ENCODE measurements at places on chromosomes 2 and 18.

DNA sequence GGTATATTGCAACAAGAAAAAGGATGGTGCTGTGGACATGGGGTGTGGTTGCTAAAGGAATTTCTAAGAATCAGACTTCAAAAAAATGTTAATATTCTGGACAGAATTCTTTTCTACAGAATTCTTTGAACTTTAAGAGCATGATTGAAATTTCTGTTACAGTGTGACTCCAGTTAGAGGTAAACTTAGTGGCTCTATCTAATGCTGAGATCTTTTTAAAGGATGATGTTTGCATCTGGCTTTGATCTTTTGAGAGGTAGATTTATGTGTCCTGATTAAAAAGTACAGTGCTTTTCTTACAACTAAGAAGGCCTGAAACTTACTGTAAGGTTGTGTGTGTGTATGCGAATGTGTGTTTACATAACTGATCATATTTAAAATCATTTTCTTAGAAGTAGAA is 25.4 kb downstream of the NCK2 start:
- no peak for DNase-seq
- no peaks in the 10 kb centered on the region for H3K27me3 ChIP-seq
- no peaks in the 10 kb centered on the region for H3K4me1 ChIP-seq
- peaks cover 2% of the 10 kb centered on the region for H3K36me3 ChIP-seq

DNA sequence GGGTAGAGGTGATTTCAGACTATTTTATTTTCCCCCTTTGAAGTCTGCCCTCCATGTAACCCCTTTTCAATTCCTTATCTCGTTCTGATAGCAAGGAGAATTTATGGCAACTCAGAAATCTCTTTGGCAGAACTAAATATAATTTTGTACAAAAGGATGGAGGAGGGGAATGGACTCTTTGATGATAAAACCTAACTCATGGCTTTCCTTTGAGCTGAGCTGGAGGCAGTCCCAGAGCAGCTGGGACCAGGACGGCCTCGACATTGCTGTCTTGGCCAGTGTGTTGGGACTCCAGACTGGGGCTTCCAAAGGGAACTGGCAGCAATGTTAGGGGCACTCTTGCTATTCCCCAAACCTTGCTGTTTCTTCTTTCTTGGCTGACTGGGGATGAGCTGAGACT is 47.7 kb downstream of the PAX8 start:
- no peak for DNase-seq
- no peaks in the 10 kb centered on the region for H3K27me3 ChIP-seq
- H3K27ac ChIP-seq, result no peak overlapping the region
- H3K4me3 ChIP-seq, result no peak overlapping the region

- DNase-seq, result no peak
- no peak overlapping the region for H3K27ac ChIP-seq
- H3K4me3 ChIP-seq, result no peak overlapping the region
- no peaks in the 10 kb centered on the region for H3K27me3 ChIP-seq
Measured at GRCh38 chr18:27528925-27529521, 343.9 kb upstream of the CHST9 start.

GRCh38 chr2:20868377-20868776 is 45.5 kb upstream of the LDAH start:
- H3K27me3 ChIP-seq, result peaks cover 5% of the 10 kb centered on the region
- no peaks in the 10 kb centered on the region for H3K36me3 ChIP-seq
- H3K27ac ChIP-seq, result no peak overlapping the region
- H3K4me3 ChIP-seq, result no peak overlapping the region
- peaks cover 3% of the 10 kb centered on the region for H3K4me1 ChIP-seq

GRCh38 chr2:26444236-26444635 is 33.7 kb downstream of the OTOF start:
- no peak overlapping the region for H3K4me3 ChIP-seq
- H3K27ac ChIP-seq, result no peak overlapping the region
- no peaks in the 10 kb centered on the region for H3K4me1 ChIP-seq
- H3K36me3 ChIP-seq, result no peaks in the 10 kb centered on the region
- no peak for DNase-seq
- no peaks in the 10 kb centered on the region for H3K27me3 ChIP-seq

- H3K4me3 ChIP-seq, result no peak within 1 kb of the TSS
- H3K36me3 ChIP-seq, result no peaks in the 10 kb centered on the region
- H3K27me3 ChIP-seq, result peaks cover 5% of the 10 kb centered on the region
- no peak within 1 kb of the TSS for H3K27ac ChIP-seq
- no peaks in the 10 kb centered on the region for H3K4me1 ChIP-seq
- peak; percentile 57 for DNase-seq
Measured at GRCh38 chr2:231530099-231531011, at the start of gene NMUR1. Gene NMUR1, minus strand, starts transcription at chr2:231530445. Its CDS starts 84 bp downstream, at chr2:231530361.
